ENCODE measurements at places on chromosomes 12 and 14.

- DNase-seq: no peak
Measured at GRCh38 chr12:123167329-123167728, 16.4 kb upstream of the PITPNM2 start.

DNA sequence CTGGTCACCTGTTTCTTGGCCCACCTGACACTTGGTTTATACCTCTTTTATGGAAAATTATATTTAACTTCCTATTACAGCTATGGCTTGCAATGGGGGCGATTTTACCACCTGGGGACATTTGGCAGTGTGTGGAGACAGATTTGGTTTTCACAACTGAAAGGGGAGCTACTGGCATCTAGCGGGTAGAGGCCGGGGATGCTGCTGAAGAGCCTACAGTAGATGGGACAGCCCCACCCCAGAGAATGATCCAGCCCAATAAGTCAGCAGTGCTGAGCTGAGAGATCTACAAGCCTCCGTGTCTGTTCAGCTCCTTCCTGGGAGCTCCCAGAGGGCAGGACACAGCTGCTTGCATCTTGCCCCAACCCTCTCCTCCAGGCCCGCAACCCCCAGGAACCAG, 302.8 kb downstream of the CACNA1C start:
- DNase-seq: no peak

DNA sequence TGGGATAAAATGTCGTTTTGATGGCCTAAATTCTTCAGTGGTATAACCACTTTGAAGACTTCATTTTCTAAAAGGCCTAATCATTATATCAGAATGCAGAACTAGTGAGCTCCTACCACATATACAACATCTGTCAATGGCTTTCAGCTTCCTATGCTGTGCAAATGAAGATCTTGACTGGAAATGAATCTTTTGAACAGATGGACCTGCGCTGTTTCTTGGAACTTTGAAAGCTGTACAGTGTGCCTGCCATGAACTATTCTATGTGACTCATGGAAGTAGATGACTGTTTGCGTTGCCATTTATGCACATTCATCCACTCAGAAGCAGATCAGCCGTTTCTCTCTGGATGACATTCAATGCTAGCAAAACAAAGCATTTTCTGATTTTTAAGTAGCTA, 542.2 kb upstream of the USP15 start:
- DNase-seq: no peak

DNA sequence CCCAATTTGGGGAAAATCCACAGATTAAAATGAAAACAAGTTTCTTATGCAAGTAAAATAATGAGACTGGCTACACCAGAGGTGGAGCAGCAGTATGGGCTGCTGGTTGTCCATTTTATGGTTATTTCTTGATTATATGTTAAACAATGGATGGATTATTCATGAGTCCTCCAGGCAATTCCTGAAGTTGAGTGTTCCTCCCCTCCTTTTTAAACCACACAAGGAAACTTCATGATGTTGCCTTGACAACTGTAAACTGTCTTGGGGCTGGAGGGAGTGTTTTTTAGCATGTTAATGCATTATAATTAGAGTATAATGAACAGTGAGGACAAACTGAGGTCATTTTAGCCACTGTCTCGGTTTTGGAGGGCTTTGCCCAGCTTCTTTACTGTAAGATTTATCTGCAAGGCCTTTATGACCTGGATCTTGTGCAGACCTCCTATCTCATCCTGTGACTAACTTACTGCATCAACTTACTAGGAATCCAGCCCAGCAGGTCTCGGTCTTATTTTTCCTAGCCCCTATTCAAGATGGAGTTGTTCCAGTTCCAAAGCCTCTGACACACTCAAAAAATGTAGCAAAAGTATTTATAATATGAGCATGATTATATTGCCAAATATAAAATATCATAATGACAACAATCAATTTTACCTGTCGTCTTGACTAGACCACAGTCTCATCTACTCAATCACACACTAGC, 534.0 kb downstream of the TMEM121 start:
- DNase-seq: no peak

DNA sequence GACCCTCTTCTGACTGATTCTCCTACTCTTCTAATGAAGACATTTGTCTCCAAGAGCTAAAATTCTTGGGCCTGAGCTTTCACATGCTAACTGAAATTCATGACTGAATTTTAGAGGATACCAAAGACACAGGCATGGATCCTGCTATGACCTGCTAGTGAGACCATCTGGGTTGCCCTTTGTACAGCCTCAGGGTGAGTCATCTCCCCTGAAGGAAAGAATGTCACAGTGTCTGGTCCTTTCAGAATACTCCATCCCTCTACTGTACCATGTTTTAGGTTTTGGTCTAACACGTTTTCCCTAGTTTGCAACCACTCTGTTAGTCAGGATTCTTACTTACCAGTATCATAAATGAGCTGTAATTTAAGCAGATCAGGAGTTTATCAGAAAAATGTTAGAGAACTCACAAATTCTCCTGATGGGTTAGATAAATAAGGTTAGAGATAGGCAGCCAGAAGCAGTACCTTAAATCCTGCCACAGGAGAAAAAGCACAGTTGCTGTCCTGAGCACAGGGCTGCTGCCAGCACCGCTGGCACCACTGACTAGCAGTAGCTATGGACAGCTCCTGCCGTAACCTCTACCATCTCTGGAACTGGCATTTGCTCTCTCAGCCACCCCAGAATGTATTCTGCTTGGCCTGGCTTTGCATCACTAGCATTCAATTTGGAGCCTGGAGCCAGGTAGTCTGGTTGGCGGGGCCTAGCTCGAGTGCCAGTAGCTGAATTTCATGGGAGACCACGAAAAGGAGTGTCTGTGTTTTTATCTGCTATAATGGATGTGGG, 127.6 kb downstream of the ANO6 start:
- DNase-seq: peak; percentile 63

DNA sequence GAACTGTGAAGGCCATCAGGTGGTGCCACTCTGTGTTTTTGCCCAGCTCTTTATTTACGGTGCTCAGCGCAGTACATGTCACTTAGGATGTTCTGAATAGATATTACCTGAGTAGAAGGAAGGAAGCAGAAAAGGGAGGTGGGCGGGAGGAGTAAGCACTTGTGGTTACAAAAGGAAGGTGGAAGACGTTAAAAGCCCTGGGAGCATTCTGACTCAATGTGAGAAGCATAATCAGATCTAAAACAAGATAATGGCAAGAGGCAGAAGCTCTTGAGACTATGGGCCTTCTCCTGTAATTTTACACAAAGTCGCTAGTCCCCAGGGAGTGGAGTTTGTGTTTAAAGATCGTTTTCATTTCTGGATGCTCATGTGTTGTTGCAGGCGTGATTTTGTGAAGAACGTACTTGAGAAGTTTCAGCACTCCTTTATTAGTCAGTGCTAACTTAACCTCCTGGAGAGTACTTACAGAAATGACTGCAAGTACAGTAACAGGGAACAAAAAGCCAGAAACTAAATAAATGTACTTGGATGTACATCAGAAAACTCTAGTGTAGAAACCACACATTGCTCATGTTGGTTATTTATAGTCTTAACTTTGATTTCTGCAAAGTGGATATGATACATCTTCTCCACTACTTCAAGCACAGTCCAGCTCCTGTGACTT, 1523.5 kb downstream of the AACS start:
- no peak for DNase-seq

DNA sequence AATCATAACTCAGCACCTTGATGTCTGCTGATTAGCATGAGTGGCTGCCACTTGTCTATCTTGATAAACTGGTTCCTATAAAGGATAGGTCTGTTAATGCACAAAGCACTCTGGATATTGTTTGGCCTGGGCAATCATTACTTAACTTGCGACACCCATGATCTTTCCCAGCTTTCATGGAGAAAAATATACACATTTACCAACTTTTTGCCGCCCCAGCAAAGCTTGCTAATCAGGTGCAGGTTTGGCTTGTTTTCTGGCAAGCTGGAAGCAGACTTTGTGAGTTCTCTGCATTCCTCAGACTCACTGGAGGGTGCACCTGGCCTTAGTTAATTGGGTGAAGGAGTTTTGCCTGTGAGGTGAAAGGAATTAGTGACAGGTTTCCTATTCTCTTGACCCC, 1126.4 kb upstream of the FLRT2 start:
- DNase-seq: peak; percentile 48

- DNase-seq: no peak
Measured at GRCh38 chr12:102497743-102498142, 17.4 kb upstream of the IGF1 start.

- DNase-seq: no peak
Measured at GRCh38 chr14:103113303-103113702, 10.0 kb upstream of the TNFAIP2 start.

DNA sequence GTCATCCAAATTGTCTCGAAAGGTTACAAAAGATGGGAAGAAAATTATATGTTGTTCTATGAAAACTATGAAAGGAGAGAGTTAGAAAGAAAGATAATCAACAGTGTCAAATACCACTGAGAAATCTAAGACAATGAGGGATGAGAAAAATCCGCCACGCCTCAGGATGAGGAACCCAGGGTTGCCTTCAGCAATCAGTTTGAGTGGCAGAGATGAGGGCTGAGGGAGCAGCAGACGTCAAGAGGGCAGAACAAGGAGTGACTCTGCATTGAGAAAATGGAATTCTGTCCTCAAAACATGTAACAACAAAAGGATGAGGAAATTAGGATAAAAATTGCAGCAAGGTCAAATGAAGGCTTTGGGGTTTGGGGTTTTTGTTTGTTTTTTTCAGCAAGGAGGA, 18.3 kb upstream of the OXA1L start:
- no peak for DNase-seq

- DNase-seq: no peak
Measured at GRCh38 chr14:77238356-77238755, 32.6 kb downstream of the NGB start.

DNA sequence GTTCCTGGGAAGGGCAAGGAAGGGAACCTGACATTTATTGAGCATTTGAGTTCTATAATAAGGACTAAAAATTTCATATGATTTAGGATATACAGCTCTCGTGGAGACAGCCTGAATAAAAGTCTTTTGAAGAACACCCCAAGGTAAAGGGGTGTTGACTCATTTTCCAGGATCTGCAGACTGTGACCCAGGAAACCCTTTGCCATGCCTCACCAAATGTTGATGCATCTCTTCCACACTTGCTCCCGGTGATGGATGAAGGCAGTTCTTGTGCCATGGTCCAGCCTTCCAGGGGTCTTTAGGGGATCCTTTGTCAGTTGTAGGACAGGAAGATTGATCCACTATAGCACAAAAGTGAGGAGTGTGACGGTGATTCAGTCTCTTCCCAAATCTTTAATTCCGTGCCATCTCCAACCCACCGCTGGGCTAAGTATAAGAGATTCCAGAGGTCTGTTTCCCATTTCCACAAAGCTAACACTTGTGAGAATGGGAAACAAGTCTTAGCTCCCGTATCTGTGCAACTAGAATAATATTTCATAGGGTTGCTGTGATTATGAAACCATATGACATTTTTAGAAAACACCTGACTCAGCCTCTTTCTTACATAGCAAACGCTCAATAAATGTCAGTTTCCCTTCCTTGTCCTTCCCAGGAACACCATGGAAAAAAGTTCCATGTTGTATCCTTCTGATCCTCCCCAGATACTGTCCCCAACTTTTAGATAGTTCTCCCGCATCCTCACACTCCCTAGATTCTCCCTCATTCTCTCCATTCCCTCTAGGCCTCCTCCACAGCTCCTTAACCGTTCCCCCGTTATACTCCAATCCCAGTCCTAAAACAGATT, 836 bp downstream of the AAAS start:
- peak; percentile 52 for DNase-seq
